ENCODE measurements at places on chromosomes 12 and 14.

DNA sequence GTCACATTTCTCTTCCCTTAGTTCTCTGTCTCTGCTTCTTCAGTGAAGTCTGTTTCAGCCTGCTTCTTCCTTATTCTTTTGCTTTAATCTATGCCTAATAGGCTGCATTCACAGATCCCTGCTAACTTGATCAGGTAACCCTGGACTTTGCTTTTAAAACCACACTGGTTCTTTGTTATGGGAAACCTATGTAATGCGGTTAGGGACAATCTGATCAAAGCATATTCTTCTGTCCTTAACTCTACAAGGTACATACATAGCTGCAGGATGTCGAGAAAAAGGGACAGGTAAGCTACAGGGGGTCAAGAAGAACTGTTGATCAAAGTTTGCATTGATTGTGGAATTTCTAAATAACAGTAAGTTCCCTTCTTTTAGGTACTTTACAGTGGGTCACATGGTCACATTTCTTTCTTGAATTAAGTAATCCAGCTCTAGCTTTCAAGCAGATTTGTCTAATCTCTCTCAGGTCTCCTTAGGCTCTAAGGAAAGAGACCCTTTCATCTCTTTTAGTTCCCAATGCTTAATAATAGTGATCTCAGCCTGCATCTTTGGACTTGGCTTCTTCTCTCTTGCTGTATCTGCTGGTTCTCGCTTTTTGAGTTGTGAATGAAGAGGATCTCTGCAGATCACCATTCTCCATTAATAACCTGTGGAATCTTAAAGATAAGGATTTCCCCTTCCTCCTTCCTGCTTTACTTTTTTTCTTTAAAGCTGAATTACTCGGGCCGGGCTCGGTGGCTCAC is 3.8 kb downstream of the COPZ1 start:
- DNase-seq = no peak

- DNase-seq = no peak
Observed at GRCh38 chr12:23025372-23026016, 400.5 kb downstream of the ETNK1 start.

DNA sequence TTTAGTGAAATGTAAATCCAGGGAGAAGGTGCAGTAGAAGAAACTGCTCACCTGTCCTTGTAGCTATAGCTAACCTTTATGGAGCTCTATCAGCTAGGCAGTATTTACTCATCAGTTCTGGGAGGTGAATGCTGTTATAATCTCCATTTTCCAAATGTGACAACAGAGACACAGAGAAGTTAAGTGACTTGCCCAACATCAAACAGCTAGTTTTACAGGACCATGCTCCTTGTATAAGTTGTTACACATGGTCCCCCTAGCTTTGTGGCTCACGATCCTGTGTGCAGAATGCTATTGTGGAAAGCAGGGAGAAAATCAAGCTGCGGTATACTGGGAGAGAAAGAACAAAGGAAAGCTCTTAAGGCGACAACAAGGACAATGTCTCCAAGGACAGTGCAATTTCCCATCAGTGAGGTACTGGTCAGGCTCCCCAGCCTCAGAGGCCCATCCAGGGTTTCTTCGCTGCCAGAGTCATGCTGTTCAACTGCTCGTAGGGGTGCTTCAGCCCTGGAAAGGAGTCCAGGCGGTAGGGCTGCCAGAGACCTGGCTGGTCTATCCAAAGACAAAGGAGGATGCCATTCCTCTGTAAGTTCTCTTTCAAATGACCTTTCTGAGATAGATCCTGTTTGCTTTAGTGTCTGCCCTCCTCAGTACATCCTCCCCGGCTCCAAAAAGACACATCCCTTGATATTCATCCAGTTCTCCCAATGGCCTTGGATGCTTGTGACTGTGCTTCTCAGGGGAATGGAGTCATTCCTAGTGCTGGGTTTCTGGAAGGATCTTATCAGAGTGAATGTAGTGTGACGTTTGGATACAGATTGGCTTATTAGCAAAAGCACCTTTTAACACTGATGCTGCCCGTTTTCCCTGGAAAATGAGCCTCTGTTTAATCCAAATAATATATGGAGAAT is 95.5 kb downstream of the ARF6 start:
- DNase-seq = no peak

DNA sequence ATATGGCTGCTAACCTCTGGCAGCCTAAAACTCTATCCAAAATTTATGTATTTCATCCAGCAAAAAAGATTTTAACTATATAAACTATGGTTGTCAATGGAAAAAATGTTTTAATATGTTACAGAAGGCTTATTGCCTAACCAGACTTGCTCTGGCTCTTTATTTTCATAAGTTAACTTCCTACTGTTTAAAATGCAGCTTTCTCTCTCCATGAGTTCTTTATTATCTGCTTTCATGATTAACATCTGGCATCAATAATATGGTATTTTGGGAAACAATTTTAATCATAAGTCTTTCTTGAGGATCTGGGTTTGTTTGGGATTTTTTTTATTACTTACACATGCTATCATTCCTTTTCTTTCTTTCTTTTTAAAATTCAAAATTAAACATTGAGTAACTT is 20.5 kb downstream of the KERA start:
- DNase-seq = no peak

GRCh38 chr14:100085462-100085861 is 20.2 kb downstream of the EVL start:
- DNase-seq = no peak
